ENCODE measurements at places on chromosomes 7 and 10.
A peak's percentile ranks its signal among the peaks of the same experiment; 100 is the strongest.

DNA sequence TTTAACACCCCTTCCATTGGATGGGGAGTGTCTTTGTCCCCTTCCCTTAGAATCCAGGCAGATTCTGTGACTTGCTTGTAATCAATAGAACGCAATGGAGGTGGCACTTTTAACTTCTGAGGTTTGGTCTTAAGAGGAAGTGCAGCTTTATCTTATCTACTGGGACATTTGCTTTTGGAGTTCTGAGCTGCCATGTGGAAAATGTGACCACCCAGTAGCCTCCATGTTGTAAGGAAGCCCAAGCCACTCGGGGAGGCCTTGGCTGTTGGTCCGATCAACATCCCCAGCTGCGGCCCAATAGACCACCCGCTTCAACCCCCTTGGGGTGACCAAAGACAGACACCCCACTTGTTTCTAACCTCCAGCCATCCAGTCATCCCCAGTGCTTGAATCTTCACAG is 86.3 kb upstream of the FAM171A1 start:
- no peak for DNase-seq

- DNase-seq: no peak
Observed at GRCh38 chr10:119896061-119896655, 3.6 kb downstream of the SEC23IP start.

DNA sequence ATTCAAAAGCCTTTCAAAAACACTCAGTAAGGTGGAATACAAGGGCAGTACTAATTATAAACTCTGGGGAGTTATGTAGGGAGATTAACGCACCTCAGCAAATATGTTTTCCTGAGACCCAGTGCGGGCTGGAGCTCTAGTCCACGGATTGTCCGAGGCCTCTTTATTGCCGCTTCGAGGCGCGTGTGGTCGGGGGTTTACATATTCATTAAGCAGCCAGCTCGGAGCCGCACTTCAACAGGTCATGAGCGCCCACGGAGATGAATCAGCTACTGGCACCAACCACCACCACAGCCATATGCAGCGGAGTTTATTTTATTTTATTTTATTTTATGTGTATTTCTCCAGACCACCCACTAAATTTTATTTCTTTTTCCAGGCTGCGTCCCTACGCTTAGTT is 195.9 kb upstream of the ADARB2 start:
- DNase-seq: no peak

GRCh38 chr7:21617916-21618390 is 75.1 kb downstream of the DNAH11 start:
- DNase-seq: no peak

DNA sequence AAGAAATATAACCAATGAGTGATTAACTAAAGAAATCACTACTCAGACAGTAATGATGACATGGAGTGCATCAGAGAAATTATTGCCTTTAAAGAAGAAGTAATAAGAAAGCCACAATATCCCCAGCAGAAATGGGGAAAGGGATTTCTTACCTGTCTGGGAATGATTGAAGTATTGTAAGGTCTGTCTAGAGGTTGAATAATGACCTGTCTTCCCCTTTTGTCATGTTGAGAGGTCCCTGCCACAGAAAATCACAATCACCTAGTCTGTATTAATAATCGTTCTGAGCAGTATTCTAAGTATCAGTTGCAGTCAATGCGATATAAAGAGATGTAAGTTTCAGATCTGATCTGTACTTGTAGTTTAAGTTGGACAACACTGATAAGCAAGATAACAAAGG is 349.1 kb upstream of the TPK1 start:
- DNase-seq: no peak

GRCh38 chr7:14793151-14793550 is 109.4 kb downstream of the DGKB start:
- DNase-seq: no peak

- DNase-seq: peak; percentile 52
Observed at GRCh38 chr10:5629303-5630111, 36.9 kb downstream of the ASB13 start.

DNA sequence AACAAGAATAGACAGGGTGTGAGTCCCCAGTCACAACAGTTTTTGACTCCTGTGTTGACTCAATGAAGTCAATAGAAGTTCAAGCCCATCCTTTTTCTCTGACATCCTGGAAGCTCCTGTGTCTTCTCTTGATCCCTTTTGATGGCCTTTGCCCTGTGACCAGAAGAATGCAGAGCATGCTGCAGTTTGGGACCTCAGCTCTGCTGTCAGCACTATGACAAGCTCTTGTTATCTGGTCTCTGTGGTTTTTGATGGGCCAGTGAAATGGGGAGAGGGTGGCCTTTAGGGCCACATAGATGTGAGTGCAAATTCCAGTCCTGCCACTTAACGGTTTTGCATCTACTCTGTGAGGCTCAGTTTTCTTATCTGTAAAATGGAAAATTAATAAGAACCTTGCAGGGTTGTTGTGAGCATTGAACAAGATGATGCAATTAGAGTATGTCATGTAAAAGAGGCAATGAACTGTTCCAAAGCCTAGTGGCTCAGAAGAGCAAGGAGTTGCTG is 102.4 kb upstream of the IKZF1 start:
- DNase-seq: no peak

DNA sequence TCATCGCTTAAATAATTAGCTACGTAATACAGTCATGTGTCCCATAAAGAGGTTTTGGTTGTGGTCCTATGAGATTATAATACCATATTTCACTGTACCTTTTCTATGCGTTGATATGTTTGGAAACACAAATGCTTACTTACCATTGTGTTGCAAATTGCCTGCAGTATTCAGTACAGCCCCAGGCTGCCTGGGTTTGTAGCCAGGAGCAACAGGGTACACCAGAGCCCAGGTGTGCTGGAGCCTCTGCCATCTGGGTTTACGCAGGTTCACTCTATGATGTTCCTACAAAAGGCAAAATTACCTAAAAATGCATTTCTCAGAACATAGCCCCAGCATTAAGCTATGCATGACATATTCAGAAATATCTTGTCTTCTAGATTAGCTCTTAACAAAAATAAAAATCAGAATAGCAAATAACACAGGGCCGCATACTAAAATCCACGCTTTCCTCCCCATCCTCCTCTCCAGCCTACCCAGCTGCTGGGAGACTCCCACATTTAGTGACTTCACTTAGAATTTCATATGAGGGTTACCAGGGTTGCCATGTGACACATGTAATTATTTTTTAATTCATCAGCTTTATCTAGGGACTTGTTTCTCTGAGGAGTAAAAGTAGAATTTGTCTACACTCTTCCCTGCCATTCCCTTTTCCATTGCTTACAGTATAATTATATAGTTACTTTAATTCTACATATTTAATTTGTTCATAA is 559.0 kb upstream of the ADARB2 start:
- no peak for DNase-seq

- no peak for DNase-seq
Observed at GRCh38 chr7:103810112-103810744, 179.2 kb downstream of the RELN start.

DNA sequence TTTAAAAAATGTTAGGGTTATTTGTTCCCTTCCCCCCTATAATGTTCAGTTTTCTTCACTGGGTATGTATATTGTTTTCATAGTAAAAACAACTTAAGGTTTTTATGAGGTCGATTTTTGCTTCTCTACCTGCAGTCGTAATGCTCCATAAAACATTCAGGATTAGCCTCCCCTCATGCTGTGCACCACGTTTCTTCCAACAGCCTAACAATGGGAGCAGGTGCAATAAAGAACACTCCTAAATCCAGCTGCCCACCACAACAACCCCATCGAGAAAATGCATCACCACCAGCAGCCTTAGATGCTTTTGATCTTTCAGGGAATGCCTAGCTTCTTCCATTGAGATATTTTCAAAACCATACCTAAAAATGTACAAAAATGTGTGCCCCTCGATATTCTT is 111.1 kb downstream of the ADAM12 start:
- DNase-seq: no peak

GRCh38 chr7:69668339-69668870 is 70.1 kb downstream of the AUTS2 start:
- DNase-seq: no peak

- no peak for DNase-seq
Observed at GRCh38 chr7:107945332-107945731, 54.3 kb downstream of the DLD start.

DNA sequence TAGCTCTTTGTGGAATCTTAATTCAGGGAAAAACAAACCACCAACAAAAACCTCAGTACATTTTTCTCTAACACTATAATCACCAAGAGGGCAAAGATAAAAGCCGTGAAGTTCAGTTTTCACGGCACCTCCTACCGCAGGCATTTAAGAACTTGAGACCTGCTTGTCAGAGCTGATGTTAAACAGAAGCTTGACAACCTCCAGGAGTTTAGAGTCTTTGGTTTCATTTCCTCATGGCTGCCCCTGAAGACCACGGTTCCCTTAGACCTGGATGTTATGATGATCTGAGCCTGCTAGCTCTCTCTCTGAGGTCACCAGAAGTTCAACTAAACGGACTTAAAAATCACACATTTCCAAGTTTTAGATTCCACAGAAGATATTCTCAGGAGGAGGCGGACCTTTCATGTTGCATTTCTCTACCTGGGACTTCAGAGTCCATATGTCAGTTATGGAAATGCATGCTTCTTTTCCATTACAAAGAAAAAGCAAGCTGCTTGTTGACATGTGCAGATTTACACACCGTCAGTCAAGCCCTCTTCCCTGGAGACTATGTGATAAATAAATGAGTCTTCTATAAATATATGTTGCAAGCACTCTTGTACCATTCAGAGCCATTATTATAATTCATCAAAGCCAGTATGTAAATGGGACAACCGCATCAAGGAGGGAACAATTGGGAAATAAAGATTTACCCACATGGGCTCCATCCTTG is 258.0 kb downstream of the GFRA1 start:
- no peak for DNase-seq

DNA sequence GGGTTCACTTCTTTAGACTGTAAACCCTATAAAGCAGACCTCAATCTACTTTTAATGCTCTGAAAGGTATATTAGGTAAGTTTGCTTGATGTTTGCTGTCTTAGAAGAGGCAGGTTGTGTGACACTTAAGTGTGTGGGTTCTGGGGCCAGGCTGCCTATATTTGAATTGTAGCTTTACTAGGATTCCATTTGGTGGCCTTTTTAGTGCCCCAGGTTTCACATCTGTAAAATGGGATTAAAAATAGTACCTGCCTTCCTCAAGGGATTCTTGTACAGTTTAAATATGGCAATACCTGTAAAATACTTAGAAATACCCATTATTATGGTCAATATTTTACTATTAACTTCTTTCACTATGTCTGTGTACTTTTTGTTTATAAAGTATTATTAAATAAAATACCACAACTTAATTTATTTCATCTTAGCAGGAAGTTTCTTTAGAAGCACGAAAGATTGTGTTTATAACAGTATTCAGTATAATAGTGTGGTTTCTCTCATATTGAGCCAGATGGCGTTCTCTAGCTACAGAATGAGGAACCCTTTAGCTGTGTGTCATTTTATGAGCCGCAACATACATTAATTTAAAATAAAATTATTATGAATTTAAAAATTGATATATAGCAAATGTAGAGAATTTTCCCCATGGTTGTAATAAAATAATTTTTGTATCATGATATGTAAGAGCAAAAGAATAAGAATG is 94.2 kb downstream of the CDK14 start:
- DNase-seq: no peak

- DNase-seq: no peak
Observed at GRCh38 chr10:56856569-56856968, 495.5 kb upstream of the ZWINT start.

GRCh38 chr7:151897161-151897731 is 20.3 kb upstream of the PRKAG2 start:
- no peak for DNase-seq

- no peak for DNase-seq
Observed at GRCh38 chr10:70974351-70974901, 86.1 kb upstream of the PCBD1 start.

DNA sequence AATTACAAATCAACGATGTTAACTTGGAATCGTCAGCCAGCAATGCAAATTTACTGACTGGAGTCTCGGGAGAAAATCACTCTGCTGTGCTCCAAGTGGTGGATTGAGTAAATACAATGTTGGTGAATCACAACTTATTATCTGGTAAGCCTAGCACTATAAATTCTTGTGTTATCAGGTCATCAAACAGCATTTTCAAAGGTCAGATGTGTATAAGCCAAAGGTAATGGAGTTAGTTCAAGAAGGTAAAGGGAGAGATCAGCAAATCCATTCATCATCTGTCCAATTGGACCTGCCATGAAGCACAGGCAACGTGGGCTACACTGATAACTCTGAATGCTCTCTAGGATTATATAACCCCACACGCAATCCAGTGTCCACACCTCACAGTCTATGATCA is 13.9 kb downstream of the CUBN start:
- DNase-seq: no peak

GRCh38 chr10:21827308-21827707 is 176.2 kb downstream of the DNAJC1 start:
- no peak for DNase-seq

- DNase-seq: no peak
Observed at GRCh38 chr7:18495412-18496340, at the start of gene HDAC9. HDAC9 (plus strand) TSS chr7:18495749; CDS start chr7:18496303, 554 bp downstream.

GRCh38 chr7:24917510-24918239 is 62.3 kb downstream of the OSBPL3 start:
- no peak for DNase-seq

GRCh38 chr10:45437587-45438465 is 63.8 kb downstream of the ALOX5 start:
- DNase-seq: no peak

GRCh38 chr10:73946253-73947145 is 35.6 kb downstream of the PLAU start:
- DNase-seq: no peak

- no peak for DNase-seq
Observed at GRCh38 chr7:143002898-143003297, 24.0 kb downstream of the OR9A2 start.

- DNase-seq: no peak
Observed at GRCh38 chr7:116706668-116707126, 34.7 kb downstream of the MET start.

GRCh38 chr10:8235253-8236027 is 181.0 kb downstream of the GATA3 start:
- no peak for DNase-seq

- DNase-seq: no peak
Observed at GRCh38 chr7:101140746-101141382, 13.4 kb upstream of the AP1S1 start.

DNA sequence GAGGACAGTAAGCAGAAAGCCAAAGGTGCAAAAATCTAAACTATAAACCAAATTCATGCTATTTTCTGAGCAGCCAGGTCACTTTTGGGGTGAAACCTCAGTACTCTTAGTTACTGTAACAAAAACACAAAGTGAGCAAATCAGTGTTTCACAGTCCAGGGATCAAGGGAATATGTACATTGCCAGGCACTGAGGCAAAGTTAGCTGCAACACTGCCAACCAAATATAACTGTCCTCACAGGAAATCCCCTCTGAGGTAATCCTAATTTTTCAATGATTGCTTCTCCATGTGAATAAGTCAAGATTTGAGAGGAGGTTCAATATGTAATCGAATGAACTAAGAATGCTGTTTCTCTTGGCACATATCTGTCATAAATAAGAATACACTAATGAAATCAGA is 229.7 kb downstream of the TSPAN12 start:
- DNase-seq: no peak

Data from stimulated activated CD8-positive, alpha-beta memory T cell treated with anti-CD3 and anti-CD28 coated beads, Interleukin-15, amount 100 ng/mL, for 4 hours (primary cell).